Foreskin keratinocyte (primary cell): ENCODE measurements at places on chromosomes 11 and 22.

DNA sequence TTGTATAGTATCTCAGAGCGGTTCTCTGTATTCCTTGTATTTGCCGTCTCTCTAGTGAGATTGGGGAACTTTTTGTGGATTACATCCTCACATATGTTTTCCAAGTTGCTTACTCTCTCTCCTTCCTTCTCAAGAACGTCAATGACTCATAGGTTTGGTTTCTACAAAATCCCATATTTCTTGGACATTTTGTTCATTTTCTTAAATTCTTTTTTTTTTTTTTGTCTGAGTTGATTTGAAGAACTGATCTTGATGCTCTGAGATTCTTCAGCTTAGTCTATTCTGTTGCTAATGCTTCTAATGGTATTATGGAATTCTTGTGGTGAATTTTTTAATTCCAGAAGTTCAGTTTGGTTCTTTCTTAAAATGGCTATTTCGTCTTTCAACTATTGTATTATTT, 28.4 kb upstream of the SLN start:
- no peak for DNase-seq

DNA sequence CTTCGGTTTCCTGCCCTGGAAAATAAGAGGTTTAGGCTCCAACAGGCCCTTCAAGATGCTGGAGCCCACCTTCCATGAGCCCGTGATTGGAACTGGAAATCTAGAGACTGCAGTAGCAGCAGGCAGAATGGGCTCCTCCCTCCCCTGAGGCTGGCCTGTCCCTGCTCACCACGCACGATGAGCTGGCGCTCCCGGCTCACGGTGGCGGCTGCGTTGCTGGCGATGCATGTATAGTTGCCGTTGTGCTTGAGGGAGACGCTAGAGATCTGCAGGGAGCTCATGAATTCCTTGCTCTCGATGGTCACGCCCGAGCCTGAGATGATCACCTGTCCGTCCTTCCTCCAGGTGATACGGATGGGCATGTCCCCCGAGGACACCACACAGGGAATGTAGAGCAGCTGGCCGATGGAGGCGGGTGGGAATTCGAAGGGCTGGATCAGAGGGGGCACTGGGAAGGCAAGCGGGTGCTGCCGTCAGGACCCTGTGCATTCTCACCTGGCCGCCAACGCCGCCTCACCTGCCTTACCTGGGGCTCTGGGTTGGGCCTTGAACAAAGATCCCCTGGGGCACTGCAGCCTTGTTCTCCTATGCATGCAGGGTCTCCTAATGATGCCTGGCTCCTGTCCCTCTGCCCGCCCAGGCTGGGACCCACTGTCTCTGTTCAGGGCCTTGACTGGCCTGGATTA, 177.8 kb downstream of the CEP164 start:
- DNase-seq = no peak

DNA sequence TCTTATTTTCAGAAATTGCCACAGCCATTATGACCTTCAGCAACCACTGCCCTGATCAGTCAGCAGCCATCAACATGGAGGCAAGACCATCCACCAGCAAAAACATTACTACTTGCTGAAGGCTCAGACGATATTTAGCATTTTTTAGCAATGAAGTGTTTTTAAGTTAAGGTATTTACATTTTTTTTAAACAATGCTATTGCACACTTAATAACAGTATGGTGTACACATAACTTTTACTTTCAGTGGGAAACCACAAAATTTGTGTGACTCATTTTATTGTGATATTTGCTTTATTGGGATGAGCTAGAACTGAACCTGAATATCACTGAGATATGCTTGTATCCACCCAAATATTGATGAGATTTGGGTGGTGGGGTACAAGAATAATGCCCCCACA, 110.9 kb downstream of the TSPAN18 start:
- no peak for DNase-seq

GRCh38 chr11:61887839-61888494, 3.4 kb downstream of the FADS3 start:
- peak; percentile 90 for DNase-seq

DNA sequence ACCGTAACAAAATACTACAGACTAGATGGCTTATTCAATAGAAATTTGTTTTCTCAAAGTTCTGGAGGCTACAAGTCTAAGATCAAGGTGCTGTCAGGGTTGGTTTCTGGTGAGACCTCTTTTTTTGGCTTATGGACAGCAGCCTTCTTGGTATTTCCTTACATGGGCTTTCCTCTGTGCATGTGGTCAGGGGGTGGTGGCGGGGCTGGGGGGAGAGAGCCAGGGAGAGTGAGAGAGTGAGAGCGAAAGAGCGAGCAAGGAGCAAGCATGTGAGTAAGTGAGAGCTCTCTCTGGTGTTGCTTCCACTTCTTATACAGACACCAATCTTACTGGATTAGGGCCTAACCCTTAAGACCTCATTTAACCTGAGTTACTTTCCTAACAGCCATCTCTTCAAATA, 181.5 kb downstream of the TMEM135 start:
- DNase-seq = no peak

DNA sequence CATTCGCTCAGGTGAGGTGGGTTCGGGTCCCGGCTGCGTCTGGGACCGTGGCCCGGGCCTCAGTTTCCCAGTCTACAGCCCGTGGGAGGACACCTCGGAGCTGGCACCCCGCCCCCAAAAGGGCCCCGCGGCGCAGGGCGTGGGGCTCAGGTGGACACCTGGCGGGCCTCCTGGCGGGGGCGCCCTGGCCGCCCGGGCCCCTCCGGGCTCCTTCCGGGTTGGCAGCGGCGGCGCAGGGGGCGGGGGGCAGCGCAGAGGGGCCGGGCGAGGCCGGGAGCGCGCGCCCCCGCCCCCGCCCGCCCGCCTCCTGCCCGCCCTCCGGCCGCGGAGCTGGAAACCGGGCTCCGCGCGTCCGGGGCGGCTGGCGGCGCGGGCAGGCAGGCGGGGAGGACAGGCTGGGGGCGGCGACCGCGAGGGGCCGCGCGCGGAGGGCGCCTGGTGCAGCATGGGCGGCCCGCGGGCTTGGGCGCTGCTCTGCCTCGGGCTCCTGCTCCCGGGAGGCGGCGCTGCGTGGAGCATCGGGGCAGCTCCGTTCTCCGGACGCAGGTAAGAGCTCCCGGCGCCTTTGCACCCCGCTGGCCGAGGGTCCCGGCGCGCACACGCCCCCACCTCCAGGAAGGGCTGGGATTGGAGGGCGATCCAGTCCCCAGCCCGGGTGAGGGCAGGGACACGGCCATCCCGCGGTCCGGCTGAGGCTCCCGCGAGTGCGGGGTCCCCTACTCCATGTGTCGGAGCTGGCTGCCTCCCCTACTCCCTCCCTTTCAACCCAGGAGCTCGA, at the start of gene EMID1:
Gene EMID1, plus strand, starts transcription at position 303 of the 778 bp plus-strand sequence. Its CDS starts 143 bp downstream, at position 446.
- DNase-seq = no peak

DNA sequence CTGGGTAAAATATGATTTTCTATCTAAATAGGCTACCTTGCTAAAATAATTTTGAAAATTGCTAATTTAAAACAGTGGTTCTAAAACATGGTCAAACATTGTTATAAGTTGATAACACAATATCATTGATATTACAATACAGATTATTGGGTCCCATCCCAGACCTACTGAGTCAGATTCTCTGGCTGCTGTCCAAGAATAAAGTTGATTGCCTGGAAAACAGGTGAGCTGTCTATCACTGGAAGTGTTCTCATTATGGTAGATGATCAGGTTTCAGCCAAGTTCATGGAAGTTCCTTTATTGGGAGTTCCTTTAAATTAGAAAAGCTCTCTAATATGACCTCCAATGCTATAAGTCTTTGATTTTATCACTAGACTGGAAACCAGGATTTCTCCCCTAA, 52.3 kb downstream of the SC5D start:
- DNase-seq = no peak

- DNase-seq = no peak
Measured at GRCh38 chr11:44645827-44646226, 80.4 kb downstream of the CD82 start.
